Uterus (tissue), 4 donors: ENCODE measurements at places on chromosomes 3 and 15. TPM values are rescaled to one million over a fixed set of nuclear protein-coding genes. Genes with fewer than 3 reads are reported as not detected.
A peak's percentile ranks its signal among the peaks of the same experiment; 100 is the strongest.

The COL7A1 gene
- 19.6 TPM for total RNA-seq

The USF3 gene
- total RNA-seq = 17.7 TPM

The DGKG gene
- total RNA-seq = 1.9 TPM

The GPR87 gene
- not detected for total RNA-seq

The GREM1 gene
- 0.88 TPM for total RNA-seq

The SLC28A2 gene
- not detected for total RNA-seq

The KLF15 gene
- 20.0 TPM for total RNA-seq

DNA sequence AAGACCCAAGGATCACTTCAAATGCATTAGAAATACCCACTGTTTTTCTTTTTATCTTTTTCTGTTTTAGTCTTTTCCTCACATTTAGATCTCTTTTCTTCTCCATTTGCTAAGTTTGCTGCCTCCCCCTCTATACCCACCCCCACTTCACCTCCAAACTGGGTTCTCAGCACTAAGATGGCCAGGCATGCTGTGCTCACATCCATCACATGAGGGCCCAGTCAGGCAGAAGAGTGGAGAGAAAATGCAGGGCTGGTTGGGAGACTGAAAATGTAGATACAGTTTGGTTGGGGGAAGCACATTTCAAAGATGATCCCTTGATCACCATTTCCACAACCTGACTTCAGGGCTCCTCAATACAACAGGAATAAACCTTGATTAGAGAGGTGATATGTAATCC, 8.7 kb downstream of the GAP43 start:
- no peak overlapping the region for H3K4me3 ChIP-seq
- no peak overlapping the region for H3K27ac ChIP-seq
- DNase-seq = no peak

- H3K4me1 ChIP-seq = no peaks in the 10 kb centered on the region
- no peaks in the 10 kb centered on the region for H3K36me3 ChIP-seq
- no peaks in the 10 kb centered on the region for H3K27me3 ChIP-seq
- no peak overlapping the region for H3K4me3 ChIP-seq
- peak overlapping the region; percentile 30 for H3K27ac ChIP-seq
- DNase-seq = no peak
These were observed 8.1 kb upstream of the GATM start for GRCh38 chr15:45386420-45386819.

DNA sequence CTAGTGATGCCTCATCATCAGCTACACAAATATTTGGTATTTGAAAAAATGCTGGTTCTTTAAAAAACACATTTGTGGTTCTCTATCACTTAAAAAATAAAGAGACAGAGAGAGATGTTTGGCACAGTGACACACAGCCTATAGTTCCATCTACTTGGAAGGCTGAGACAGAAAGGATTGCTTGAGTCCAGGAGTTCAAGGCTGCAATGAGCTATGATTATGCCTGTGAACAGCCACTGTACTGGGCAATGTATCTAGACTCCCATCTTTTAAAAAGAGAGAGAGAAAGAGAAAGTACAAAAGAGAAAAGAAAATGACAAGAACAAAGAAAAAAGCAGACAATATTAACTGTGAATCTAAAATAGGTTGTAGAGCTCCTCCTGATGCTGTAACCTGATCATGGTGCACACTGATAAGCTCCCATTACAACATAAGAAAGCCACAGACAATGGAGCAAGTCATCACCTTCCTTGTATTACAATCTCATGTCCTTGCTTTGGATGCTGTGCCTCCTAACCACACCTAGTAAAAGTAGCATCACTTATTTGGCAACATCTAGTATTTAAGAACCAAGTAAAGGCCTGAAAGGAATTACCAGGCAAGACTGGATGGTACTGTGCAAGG, 31.7 kb upstream of the MAP4 start:
- no peak overlapping the region for H3K4me3 ChIP-seq
- no peak overlapping the region for H3K27ac ChIP-seq
- H3K36me3 ChIP-seq = no peaks in the 10 kb centered on the region

DNA sequence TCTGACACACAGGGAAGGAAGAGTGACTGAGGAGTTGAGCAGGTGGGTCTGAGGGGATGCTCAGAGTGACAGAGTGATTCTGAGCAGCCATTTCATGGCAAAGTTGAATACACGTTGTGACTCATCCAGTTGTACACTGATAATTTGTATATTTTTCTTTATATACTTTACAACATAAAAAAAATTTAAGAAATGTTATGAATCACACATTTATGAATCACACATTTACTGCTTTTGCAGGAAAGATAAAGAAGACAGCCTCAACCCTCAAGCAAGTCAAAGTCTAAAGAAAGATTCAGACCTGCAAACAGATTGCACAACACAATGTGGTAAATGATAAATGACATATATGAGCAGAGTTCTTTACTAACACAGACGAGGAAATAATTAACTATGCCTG, 21.0 kb upstream of the CHMP2B start:
- H3K36me3 ChIP-seq = peaks cover 4% of the 10 kb centered on the region
- H3K4me1 ChIP-seq = no peaks in the 10 kb centered on the region
- no peaks in the 10 kb centered on the region for H3K27me3 ChIP-seq
- no peak overlapping the region for H3K27ac ChIP-seq
- no peak for DNase-seq
- no peak overlapping the region for H3K4me3 ChIP-seq

- no peak overlapping the region for H3K27ac ChIP-seq
- no peak overlapping the region for H3K4me3 ChIP-seq
- no peak for DNase-seq
- H3K27me3 ChIP-seq = no peaks in the 10 kb centered on the region
- no peaks in the 10 kb centered on the region for H3K36me3 ChIP-seq
- H3K4me1 ChIP-seq = no peaks in the 10 kb centered on the region
These were observed 28.2 kb downstream of the MYEF2 start for GRCh38 chr15:48149858-48150257.

- no peaks in the 10 kb centered on the region for H3K4me1 ChIP-seq
- H3K27ac ChIP-seq = peak overlapping the region; percentile 88
- no peaks in the 10 kb centered on the region for H3K27me3 ChIP-seq
These were observed 598 bp upstream of the SFMBT1 start for GRCh38 chr3:53046171-53047170.

DNA sequence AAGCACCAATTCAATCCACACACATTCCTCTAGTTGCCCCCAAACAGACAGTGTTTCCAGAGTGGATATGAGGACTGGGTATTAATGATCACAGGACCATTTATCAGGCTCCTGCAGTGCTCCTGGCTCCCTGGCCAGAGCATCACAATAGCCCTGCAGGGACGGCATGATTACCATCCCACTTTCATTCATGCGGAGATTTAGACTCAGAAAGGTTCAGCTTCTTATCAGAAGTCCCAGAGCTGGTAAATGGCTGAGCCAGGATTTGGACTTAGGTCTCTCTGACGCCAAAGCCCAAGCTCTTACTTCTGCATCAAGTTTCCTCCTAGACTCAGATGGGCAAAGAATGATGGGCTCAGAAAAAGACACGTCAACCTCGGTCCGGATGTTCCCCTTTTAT, 2.9 kb upstream of the EPHB3 start:
- H3K4me3 ChIP-seq = no peak overlapping the region
- H3K27me3 ChIP-seq = no peaks in the 10 kb centered on the region
- H3K36me3 ChIP-seq = no peaks in the 10 kb centered on the region
- DNase-seq = no peak
- peaks cover 2% of the 10 kb centered on the region for H3K4me1 ChIP-seq
- H3K27ac ChIP-seq = no peak overlapping the region

GRCh38 chr15:100926258-100926657, 7.1 kb downstream of the LRRK1 start:
- no peaks in the 10 kb centered on the region for H3K36me3 ChIP-seq
- no peak for DNase-seq
- no peak overlapping the region for H3K27ac ChIP-seq

- no peak for DNase-seq
- H3K4me1 ChIP-seq = no peaks in the 10 kb centered on the region
- H3K27ac ChIP-seq = no peak overlapping the region
These were observed 6.7 kb downstream of the ADPRH start for GRCh38 chr3:119585856-119586570.

- no peaks in the 10 kb centered on the region for H3K27me3 ChIP-seq
- DNase-seq = no peak
- no peak overlapping the region for H3K4me3 ChIP-seq
- H3K4me1 ChIP-seq = no peaks in the 10 kb centered on the region
These were observed 525.2 kb downstream of the OCA2 start for GRCh38 chr15:27573805-27574485.

- H3K27ac ChIP-seq = no peak overlapping the region
- no peak overlapping the region for H3K4me3 ChIP-seq
- H3K27me3 ChIP-seq = no peaks in the 10 kb centered on the region
- DNase-seq = no peak
- H3K4me1 ChIP-seq = no peaks in the 10 kb centered on the region
- H3K36me3 ChIP-seq = no peaks in the 10 kb centered on the region
These were observed 38.4 kb upstream of the PPP2R3A start for GRCh38 chr3:135927155-135927554.

DNA sequence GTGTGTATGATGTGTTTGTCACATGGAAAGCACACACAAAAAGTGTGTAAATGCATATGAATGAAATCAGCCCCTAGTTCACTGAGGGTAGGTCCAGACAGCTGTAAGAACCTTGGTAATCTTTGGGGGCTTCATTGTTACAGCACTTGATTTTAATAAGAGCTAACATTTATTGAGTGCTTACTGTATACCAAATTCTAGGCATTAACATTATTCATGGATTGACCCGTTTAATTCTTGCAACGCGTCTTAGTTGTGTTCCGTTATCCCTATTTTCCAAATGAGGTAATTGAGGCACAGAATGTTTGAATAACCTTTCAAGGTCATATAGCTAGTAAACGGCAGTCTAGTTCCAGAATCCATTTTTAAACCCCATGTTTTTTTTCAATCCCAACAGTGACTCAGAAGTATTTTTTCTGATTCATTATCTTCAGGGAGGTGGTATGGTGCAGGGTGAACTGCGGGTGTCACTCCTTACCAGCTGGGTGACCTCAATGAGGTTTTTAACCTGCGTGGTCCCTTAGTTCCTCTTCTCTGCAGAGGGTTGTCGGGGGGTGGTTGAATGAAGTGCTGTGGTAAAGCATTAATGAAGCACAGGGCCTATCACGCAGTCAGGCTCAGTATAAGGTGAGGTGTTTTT, 14.2 kb downstream of the RAB8B start:
- no peak overlapping the region for H3K27ac ChIP-seq
- H3K4me1 ChIP-seq = no peaks in the 10 kb centered on the region
- no peaks in the 10 kb centered on the region for H3K27me3 ChIP-seq
- DNase-seq = no peak
- H3K36me3 ChIP-seq = no peaks in the 10 kb centered on the region
- no peak overlapping the region for H3K4me3 ChIP-seq

GRCh38 chr15:80031841-80032240, 27.6 kb upstream of the ZFAND6 start:
- H3K4me3 ChIP-seq = no peak overlapping the region
- no peak overlapping the region for H3K27ac ChIP-seq
- no peaks in the 10 kb centered on the region for H3K27me3 ChIP-seq
- no peaks in the 10 kb centered on the region for H3K36me3 ChIP-seq

GRCh38 chr3:28973609-28974008, 307.3 kb upstream of the RBMS3 start:
- H3K27ac ChIP-seq = no peak overlapping the region
- no peaks in the 10 kb centered on the region for H3K4me1 ChIP-seq
- H3K36me3 ChIP-seq = no peaks in the 10 kb centered on the region
- H3K27me3 ChIP-seq = no peaks in the 10 kb centered on the region

DNA sequence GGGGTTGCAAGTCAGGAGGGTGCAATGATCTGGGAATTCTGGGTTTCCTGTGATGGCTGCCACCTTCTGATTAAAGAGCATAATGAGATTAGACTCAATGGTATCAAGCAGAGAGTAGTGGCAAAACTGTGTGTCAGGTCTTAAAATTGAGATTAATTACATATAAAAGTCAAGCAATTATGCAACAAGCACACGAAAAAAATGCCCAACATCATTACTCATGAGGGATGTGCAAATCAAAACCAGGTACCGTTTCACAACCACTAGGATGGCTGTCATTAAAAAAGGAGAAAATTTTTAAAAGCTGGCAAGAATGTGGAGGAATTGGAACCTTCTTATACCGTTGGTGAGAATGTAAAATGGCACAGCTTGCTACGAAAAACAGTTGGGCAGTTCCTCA, 205.0 kb downstream of the OSBPL10 start:
- DNase-seq = no peak
- H3K27me3 ChIP-seq = no peaks in the 10 kb centered on the region
- H3K36me3 ChIP-seq = no peaks in the 10 kb centered on the region
- no peak overlapping the region for H3K4me3 ChIP-seq

GRCh38 chr3:38916706-38917105, 100.7 kb upstream of the SCN10A start:
- H3K4me1 ChIP-seq = no peaks in the 10 kb centered on the region
- no peak for DNase-seq
- no peak overlapping the region for H3K4me3 ChIP-seq
- no peaks in the 10 kb centered on the region for H3K36me3 ChIP-seq

DNA sequence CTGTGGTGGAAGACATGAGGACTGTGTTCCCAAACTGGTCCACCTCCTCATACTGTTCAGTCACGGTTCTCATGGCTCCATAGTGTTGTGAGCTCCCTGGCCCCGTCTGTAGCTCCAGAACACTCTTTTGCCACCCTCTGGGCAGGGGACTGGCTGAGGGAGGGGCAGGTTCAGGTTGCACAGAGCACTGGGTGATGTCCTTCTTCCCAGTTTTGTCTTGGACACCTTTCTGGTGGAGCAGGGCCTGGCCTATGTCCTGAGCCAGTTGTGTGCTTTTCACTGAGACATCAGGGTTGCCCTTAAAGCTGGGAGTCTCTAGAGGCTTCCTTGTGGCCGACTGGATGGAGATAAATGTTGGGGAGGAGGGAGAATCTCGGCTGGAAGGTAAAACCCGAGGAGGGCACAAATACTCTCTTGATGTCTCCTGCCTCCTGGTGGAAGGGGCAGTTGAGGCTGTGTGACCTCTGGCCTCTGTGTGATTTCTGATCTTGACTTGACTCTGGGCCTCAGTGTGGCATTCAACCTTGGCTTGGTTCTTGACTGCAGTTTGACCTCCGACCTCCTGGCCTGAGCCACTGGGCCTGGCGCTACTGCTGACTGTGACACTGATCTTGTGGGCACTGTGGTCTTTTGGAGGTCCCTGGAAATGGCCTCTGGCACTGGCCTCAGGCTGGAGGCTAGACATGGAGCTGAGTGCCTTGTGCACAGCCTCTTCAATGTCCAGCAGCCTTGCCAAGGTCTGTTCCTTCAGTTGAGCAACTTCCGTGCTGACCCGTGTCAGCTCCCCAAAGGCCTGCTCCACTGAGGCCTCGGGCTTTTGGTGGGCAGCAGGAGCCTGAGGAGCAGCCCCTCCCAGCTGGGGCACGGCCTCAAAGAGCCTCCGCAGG, 8.1 kb downstream of the XIRP1 start:
- H3K4me1 ChIP-seq = no peaks in the 10 kb centered on the region
- no peak for DNase-seq
- H3K27ac ChIP-seq = no peak overlapping the region
- H3K4me3 ChIP-seq = no peak overlapping the region
- no peaks in the 10 kb centered on the region for H3K27me3 ChIP-seq

- no peaks in the 10 kb centered on the region for H3K4me1 ChIP-seq
- no peaks in the 10 kb centered on the region for H3K27me3 ChIP-seq
- H3K27ac ChIP-seq = no peak overlapping the region
- H3K4me3 ChIP-seq = no peak overlapping the region
- no peak for DNase-seq
These were observed 70.2 kb downstream of the MYRIP start for GRCh38 chr3:39879581-39879980.
